Activated CD4-positive, alpha-beta memory T cell treated with anti-CD3 and anti-CD28 coated beads for 36 hours (primary cell): ENCODE measurements at places on chromosomes 2 and 18.

- H3K27ac ChIP-seq = no peak overlapping the region
- no peak overlapping the region for H3K4me3 ChIP-seq
- no peak for DNase-seq
- no peaks in the 10 kb centered on the region for H3K36me3 ChIP-seq
- peaks cover 6% of the 10 kb centered on the region for H3K4me1 ChIP-seq
These were observed 6.2 kb upstream of the CHST10 start for GRCh38 chr2:100423631-100424030.

GRCh38 chr2:67180841-67181240, 216.3 kb upstream of the ETAA1 start:
- no peak for DNase-seq
- no peak overlapping the region for H3K27ac ChIP-seq
- no peaks in the 10 kb centered on the region for H3K4me1 ChIP-seq
- H3K36me3 ChIP-seq = no peaks in the 10 kb centered on the region

DNA sequence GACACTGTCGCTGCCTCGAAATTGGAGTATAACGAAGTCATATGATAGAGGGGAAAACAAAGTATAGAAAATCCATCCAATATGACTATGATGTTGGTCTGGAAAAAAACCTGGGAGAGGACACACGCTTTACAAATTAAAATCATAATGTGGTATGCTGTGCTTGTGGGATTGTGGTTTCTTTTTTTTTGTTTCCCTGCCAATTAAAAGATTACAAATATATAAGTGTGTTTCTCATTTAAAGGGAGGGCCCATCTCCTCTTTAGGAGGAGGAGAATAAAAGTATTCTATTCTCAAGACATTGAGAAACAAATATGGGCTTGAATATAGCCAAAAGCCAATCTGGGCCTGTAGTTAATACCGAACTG, 86.6 kb downstream of the EPHA4 start:
- no peak overlapping the region for H3K27ac ChIP-seq
- no peaks in the 10 kb centered on the region for H3K27me3 ChIP-seq
- H3K36me3 ChIP-seq = peaks cover 6% of the 10 kb centered on the region
- DNase-seq = no peak

DNA sequence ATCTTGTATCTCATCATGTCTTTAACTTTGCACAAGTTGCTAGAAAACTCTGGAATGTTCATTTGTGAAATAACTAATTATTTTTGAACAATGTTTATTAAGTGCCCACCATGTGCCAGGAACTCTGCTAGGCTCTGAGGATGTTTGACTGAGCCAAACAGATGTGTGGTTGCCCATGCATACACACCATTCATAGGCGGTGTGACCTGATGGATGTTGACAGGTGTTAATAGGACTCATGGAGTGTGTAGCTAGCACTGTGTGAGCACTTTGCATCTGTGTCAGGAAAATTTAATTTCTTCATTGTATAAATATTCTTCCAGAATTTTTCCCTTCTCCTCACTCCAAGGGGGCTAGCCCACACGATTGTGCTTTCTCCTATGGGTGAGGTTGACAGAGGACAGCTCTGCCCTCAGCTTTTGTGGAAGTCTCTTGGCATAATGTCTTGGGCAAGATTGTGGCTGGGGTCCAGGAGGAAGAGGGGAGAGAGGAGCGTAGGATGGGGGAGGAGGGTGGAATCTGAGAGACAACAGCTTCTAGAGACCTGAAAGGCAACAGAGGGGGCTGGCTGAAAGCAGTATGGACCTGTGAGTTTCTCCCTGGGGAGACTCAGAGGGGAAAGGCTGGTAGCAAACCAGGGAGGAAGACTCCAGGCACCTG, 214.6 kb upstream of the CXCR4 start:
- DNase-seq = no peak
- H3K4me3 ChIP-seq = no peak overlapping the region
- no peak overlapping the region for H3K27ac ChIP-seq
- H3K4me1 ChIP-seq = peaks cover 22% of the 10 kb centered on the region
- H3K27me3 ChIP-seq = no peaks in the 10 kb centered on the region
- H3K36me3 ChIP-seq = peaks cover 1% of the 10 kb centered on the region

DNA sequence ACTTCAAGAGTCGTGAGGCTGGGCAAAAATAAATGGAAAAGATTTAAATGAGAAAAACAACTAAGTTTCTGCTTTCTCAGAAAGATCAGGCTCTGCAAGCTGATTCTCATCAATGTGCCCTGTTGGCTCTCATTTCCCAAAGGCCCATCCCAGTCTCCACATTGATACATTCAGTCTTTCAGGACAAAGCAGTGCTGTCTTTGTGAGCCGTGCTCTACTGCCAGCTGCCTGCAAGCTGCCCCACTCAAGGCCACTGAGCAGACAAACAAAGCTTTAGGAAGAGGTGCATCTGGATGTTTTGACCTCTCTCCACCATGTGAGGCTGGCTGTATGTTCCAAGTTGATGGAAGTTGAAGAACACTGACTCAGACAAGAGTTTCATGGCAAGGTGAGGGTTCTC, 48.8 kb downstream of the FSHR start:
- no peak overlapping the region for H3K4me3 ChIP-seq
- DNase-seq = no peak
- no peaks in the 10 kb centered on the region for H3K4me1 ChIP-seq

DNA sequence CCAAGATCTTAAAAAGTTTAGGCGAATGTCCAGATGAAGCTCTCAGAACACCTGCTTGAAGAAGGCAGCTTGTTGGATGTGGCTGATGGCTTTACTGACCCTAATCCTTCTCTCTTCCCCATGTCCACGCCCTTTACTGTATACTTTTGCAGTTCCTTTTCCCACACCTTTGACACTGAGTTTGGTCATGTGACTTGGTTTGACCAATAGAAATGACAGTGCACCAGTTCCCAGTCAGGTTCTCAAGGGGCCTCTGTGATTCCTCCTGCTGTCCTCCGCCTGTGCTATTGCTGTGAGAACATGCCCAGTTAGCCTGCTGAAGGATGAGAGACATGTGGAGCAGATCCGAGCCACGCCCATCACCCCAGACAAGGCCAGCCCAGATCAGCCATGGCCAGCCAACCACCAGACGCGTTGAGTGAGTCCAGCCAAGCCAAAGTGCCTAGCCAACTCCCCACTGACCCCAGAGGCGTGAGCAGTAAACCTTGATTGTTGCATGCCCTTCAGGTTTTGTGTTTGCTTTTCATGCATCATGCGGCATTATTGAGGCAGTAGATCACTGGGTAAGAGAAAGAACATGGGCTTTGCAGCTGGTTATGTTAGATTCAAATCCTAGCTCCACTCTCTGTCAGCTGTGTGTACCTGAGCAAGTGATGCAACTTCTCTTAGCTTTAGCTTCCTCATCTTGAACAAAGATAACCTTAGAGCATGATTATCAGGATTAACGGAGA, 258.0 kb upstream of the SIX2 start:
- H3K27me3 ChIP-seq = peaks cover 14% of the 10 kb centered on the region
- H3K4me3 ChIP-seq = no peak overlapping the region
- DNase-seq = no peak
- no peaks in the 10 kb centered on the region for H3K4me1 ChIP-seq

DNA sequence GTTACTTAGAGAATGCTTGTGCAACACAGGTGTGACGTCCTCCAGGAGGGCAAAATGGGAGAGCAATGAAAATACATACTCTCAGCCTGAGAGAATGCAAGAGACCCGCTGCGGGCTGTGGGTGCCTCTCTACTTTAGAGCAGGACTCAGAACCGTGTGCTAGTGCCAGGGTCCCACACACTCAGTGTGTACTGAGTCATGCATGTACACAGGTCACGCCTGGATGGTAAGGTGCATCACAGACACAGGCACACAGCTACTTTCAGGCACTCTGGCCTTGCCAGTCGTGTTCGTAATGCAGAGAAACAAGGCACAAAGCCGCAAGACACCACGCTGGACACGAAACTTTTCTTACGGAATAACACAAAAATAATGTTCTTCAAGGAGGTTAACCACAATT, 125.3 kb downstream of the ZNF516 start:
- no peak overlapping the region for H3K4me3 ChIP-seq
- DNase-seq = no peak
- no peaks in the 10 kb centered on the region for H3K36me3 ChIP-seq

GRCh38 chr2:108220191-108220590, 19.6 kb upstream of the SULT1C3 start:
- H3K27me3 ChIP-seq = no peaks in the 10 kb centered on the region
- H3K4me3 ChIP-seq = no peak overlapping the region
- DNase-seq = no peak

DNA sequence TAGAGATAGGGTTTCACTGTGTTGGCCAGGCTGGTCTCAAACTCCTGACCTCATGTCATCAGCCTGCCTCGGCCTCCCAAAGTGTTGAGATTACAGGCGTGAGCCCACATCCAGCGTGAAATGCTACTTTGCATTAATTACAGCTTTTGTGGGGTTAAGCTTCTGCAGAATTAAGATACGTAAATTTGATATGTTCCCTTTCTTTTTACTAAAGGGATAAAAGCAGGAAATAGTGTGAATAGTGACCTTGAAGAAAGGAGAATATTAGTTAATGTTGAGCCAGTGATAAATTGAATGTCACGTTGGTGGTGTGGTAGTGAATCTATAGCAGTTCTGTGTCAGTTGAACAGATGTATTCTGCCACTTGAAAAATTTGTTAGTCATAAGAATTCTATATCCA, 16.9 kb downstream of the SMCHD1 start:
- DNase-seq = no peak
- no peak overlapping the region for H3K27ac ChIP-seq

- DNase-seq = no peak
- H3K4me3 ChIP-seq = no peak overlapping the region
- H3K36me3 ChIP-seq = no peaks in the 10 kb centered on the region
- H3K27me3 ChIP-seq = peaks cover 2% of the 10 kb centered on the region
- H3K27ac ChIP-seq = no peak overlapping the region
- H3K4me1 ChIP-seq = no peaks in the 10 kb centered on the region
These were observed 301.6 kb downstream of the SLC8A1 start for GRCh38 chr2:40150266-40150665.

- no peak overlapping the region for H3K27ac ChIP-seq
- H3K27me3 ChIP-seq = peaks cover 6% of the 10 kb centered on the region
- DNase-seq = no peak
- H3K4me3 ChIP-seq = no peak overlapping the region
These were observed 41.0 kb upstream of the ASAP2 start for GRCh38 chr2:9165625-9166024.

DNA sequence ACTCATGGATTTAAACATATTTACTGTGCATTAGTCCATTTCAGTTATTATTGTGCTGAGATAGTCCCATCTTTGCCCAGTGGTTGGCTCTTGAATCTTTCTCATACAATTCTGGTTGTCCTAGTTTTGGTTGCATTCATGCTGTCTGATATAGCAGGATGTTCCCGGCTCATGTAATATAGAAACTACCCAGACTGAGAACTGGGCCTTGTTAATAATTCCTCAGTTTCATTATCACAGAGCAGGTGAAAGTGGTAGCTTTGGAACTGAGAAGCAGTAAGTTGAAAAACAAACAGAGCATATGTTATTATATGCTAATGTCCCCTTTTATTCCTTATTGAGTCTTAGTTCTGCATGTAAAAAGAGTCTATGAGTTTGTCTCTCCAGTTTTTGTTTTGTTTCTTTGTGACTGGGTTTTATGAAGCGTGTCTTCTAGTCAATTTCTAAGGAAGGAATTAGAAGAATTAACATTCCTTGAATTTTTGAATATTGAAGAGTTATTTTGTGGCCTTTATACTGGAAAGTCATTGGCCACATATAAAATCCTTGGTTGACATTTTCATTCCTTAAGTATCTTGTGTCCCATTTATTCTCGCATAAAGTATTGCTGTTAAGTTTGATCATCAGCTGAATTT, 43.3 kb downstream of the EIF5B start:
- no peaks in the 10 kb centered on the region for H3K27me3 ChIP-seq
- H3K4me3 ChIP-seq = no peak overlapping the region
- peaks cover 35% of the 10 kb centered on the region for H3K4me1 ChIP-seq
- H3K27ac ChIP-seq = no peak overlapping the region
- H3K36me3 ChIP-seq = peaks cover 59% of the 10 kb centered on the region

GRCh38 chr2:143428700-143429099, 299.5 kb downstream of the ARHGAP15 start:
- DNase-seq = no peak
- H3K27me3 ChIP-seq = no peaks in the 10 kb centered on the region
- H3K4me3 ChIP-seq = no peak overlapping the region
- peaks cover 3% of the 10 kb centered on the region for H3K36me3 ChIP-seq
- no peak overlapping the region for H3K27ac ChIP-seq
- H3K4me1 ChIP-seq = peaks cover 74% of the 10 kb centered on the region

- no peak overlapping the region for H3K4me3 ChIP-seq
- no peak for DNase-seq
- H3K4me1 ChIP-seq = no peaks in the 10 kb centered on the region
These were observed 383.9 kb upstream of the HS6ST1 start for GRCh38 chr2:128702616-128703015.

DNA sequence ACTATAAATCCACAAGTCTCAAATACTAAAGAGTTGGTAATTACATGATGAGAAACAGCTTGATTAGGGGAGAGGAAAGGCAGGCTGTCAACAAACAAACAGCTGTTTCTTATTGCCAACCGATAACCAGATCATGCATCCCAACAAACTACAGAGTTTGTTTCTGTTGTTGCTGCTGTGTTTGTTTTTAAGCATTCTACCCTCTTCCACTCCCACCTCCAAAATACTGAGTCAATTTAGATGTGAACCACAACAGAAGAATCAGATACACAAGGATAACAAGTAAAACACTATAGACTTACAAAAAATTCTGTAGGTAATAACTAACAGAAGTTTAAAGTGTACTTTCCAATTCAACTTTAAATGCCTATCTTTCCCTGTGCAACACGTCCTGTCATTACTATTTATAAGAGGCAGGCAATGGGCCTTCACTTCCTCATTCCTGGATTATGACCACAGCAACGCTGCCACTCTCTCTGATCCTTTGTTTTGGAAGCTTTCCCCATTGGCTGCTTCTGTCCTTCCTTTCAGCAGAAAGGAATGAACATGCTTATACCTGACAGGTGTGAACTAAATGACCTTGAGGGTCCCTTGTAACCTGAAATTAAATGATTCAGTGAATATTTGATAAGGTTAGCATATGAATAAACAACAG, 152.0 kb downstream of the SRBD1 start:
- H3K36me3 ChIP-seq = peaks cover 15% of the 10 kb centered on the region
- DNase-seq = no peak
- H3K27ac ChIP-seq = no peak overlapping the region
- no peak overlapping the region for H3K4me3 ChIP-seq

GRCh38 chr2:218570850-218571249, 2.2 kb downstream of the CNOT9 start:
- peaks cover 54% of the 10 kb centered on the region for H3K36me3 ChIP-seq
- no peak for DNase-seq
- peak overlapping the region; percentile 96 for H3K4me3 ChIP-seq
- peak overlapping the region; percentile 100 for H3K27ac ChIP-seq

DNA sequence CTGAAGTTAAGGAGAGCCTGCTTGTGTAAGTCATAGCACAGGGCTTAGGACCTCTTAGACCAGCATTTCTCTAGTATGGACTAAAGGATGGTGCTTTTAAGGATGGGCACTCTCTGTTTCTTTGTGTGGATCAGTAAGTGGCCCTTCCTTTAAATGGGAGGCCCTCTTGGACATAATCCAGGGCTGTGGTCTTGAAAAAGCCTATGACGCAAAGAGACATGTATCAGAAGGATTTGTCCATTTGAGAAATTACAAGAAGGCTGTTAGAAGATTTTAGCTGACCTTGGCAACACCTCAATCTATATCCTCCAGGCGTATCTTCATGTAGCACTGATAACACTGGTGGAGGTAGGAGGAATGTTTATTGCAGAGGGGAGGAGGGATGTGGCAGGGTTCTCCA, 79.2 kb downstream of the PRPF40A start:
- H3K27ac ChIP-seq = no peak overlapping the region
- H3K4me1 ChIP-seq = no peaks in the 10 kb centered on the region
- no peak for DNase-seq
- no peak overlapping the region for H3K4me3 ChIP-seq
- peaks cover 7% of the 10 kb centered on the region for H3K27me3 ChIP-seq
- no peaks in the 10 kb centered on the region for H3K36me3 ChIP-seq
